Lung microvascular endothelial cell (primary cell): ENCODE measurements at places on chromosomes 6 and 20. TPM values are rescaled to one million over a fixed set of nuclear protein-coding genes. Genes with fewer than 3 reads are reported as not detected.

GJA10 gene
- total RNA-seq: not detected in 2 replicates

HSPA12B gene
- total RNA-seq: 8.7 and 9.9 TPM in 2 replicates

PRL gene
- not detected in 2 replicates for total RNA-seq

SEL1L2 gene
- total RNA-seq: not detected in 2 replicates

GRCh38 chr20:47330933-47331708 lies 25.4 kb downstream of the ZMYND8 start:
- no peak for DNase-seq

DNA sequence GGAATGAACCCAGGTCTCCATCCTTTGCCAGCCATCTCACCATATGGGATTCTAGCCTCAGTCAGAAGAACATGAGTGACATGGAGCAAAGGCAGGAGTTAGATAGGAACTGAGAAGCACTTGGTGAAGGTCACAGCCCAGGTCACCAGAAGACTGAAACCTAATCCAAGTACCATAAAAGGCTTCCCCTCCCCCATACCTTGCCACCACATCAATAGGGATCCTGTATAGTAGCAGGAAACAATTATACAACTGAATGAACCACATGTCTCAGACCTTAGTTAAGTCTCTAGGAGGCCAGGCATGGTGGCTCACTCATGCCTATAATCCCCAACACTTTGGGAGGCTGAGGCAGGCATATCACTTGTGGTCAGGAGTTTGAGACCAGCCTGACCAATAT lies 49.6 kb downstream of the KIZ start:
- no peak for DNase-seq

GRCh38 chr6:84809455-84809854 lies 45.1 kb upstream of the TBX18 start:
- DNase-seq: no peak

DNA sequence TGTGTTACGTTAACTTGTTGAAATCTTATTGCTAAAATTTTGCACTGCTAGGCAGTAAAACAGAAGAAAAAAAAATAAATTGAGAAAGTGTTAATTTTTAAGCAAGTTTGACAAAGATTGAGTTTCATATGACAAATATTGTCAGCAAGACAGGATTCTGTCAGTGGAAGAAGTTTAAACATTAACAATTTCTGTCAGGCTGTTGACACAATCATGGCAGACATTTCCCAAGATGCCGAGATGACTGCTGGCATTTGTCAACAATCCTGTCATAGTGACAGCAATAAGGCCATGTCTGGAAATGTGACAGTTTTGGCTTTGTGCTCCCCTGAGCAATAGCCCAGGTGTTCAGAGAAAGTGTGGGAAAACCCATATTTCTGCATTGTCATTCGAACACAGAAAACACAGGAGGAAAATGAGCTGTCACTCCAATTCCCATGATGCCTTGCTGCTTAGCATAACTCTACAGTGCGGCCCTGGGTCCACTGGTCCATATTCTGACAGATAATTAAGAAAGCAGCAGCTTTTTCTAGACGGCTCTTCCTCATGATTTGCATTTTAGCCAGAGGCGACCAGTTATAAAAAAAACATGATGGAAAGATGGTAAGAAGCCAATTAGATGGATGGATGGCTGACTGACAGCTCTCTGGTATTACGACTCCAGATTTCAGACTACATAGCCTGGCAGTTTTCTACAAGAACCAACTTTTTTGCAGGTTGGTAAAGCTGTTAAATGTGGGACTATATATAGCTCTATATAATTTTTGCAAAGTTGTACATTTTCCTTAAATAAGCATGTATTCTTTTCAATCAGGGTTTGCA lies 43.6 kb upstream of the DEFB112 start:
- no peak for DNase-seq

SCUBE3 gene
- total RNA-seq: 0.60 and 0.87 TPM in 2 replicates

- DNase-seq: no peak
Observed at GRCh38 chr20:18665135-18665534, 77.3 kb downstream of the DTD1 start.

DNA sequence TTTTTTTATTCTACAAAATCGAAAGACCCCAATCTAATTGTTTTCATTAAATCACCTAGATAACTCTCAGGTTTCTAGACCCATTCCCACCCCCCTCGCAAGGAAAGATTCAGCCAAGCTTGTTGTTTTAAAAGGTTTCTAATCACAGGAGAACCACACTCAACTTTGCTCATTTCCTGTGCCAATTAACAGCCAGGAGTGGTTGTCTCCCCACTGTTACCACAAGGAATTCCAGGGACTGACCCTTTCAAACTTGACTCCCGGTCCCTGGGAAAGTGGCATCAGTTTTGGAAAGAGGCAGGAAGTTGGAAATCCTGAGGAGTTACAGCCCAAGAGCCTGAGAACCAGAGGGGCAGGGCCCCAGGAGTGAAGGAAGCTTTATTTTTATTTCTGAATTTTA lies 561.3 kb upstream of the JAG1 start:
- peak; percentile 92 for DNase-seq

DNA sequence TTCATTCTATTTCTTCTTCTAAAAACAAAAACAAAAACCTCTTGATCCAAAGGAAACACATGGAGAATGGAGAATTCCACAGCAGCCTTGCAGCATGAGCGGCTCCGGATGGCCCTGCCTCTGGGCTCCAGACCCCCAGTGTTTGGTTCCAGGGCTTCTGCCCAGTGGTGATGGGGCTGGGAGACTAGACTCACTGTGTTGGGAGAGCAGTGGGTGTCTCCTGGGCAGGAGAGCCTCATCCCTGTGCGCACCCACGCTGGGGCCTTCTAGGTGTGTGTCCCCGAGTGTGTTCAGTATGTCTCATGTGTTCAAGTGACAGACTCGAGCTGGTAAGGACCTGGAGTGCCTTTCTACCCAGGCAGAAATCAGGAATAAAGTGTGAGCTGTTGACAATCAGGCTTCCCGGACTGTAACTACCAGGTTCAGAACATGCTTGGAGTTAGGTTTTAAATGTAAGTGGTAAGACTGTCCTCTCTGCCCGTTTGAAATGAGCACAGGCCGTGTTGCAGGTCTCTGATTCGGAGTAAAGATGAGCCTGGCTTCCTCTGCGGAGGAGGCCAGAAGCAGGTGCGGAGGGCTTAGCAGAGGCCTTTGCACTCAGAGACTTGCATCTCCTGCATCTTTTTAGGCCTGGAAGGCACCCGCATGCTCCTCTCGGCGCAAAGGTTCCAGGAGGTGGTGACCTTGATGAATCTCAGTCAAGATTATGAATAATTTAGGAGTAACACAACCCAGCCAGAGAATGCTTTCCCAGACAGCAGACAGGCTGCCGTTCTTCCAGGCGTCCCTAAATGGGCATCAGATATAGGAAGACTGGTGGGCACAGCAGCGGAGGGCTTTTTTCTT lies 253.6 kb downstream of the CDH26 start:
- no peak for DNase-seq

LATS1 gene
- 4.6 and 7.1 TPM in 2 replicates for total RNA-seq

GRCh38 chr6:47091886-47092668 lies 49.9 kb upstream of the ADGRF1 start:
- DNase-seq: no peak

- DNase-seq: no peak
Observed at GRCh38 chr20:32534661-32535240, 50.4 kb downstream of the NOL4L start.

GRCh38 chr20:15889061-15889460 lies 684.2 kb downstream of the KIF16B start:
- no peak for DNase-seq

TSBP1 gene
- not detected in 2 replicates for total RNA-seq

DNA sequence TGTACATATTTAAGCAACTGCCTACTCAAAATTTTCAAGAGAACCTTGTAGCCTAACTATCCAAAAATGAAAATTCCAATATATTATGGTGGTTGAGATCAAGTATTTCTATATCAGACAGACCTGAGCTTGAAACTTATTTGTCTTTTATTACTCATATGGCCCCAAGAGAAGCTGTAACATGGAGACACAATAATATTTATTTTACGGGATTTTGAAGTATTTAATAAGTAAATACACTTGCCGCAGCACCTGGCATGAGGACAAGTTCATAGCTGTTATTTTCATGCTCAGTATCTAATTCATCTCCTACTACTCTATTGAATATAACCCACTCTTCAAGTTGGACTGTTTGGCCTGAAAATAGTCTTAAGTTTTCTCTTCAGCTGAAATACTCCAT lies 28.0 kb downstream of the PTPRK start:
- peak; percentile 69 for DNase-seq

DNA sequence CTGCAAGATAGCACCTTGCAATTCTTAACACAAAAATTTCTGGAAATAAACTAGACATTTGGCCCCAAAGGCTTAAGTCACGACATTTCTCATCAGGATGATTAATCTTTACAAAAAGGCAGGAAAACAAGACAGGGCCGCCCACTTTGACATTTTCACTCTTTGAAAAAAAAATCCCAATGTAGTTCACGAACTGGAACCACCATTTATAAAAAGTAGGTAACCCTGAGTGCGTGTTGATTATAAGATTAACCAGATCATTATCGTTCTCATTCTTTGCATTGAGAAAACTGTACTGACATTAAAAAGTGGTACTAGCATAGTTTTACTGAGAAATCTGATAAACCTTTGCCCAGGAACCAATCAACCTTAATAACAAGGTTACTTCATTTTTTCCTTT lies 108.8 kb downstream of the HUS1B start:
- DNase-seq: no peak

DNAH8 gene
- under 0.01 TPM in 1 of 2 replicates, not detected in the other for total RNA-seq

DNA sequence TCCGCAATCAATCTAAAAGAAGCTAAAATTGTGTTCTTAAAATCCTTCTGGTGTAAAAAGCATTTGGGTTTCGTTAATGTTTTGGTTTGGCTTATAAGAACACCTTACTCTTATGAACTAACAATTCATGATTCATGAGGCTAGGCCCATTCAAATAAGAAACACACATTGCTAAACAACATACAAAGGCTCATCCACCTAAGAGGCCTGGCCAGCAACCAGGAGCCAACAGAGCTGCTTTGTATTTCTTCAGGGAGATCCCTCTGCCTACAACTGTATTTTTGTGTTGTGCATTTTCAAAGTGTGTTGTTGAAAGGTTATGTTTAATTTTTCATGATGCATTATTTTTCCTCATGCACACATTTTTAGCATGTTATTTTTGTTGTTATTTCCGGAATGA lies 98.6 kb downstream of the PTPRK start:
- no peak for DNase-seq

CD83 gene
- total RNA-seq: 1.7 and 4.6 TPM in 2 replicates

DNA sequence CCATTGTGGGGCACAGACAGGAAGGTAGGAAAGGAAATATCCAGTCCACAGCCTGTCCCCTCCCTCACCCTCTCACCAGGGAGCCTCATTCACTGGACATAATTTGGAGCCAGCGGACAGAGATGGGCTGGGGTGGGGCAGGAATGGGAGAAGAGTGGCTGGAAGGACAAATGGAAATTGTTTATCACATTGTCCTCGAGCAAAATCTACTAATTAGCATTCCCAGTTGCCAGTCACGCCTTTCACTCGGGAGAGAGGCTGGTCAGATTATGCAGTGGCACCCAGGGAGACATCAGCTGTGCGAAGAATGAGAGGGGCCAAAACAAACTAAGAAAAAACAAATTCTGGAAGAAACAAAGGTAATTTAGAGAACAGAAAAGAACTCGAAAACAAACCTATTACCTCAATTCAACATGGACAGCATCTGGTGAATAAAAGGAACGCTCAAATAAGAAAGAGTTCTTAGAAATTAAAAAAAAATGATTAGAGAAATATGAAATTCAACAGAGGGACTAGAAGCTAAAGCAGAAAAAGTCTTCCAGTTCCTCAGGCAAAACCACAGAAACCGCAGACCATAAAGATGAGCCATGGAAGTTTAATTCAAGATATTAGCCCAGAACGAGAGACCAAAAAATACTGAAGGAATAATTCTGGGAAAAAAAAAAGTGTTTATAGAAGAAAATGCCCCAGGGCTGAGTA lies 108.5 kb upstream of the RALGAPA2 start:
- no peak for DNase-seq

DNA sequence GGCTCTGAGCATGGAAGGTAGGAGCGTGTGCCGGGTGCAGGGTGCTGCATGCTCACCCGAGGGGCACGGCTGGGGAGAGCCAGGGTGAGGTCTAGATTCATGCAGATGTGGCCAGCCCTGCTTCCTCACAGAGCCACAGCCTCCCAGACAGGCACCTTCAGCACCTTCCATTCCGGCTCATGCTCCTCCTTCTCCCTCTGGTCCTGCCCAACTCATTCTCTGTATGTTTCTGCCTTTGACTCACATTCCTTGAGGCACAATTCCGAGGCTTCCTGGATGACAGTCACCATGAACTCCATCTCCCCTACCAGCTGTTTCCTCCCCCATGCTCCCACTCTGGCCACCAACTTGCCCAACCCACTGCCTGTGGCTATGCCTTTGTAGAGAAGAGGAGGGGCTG lies 35.4 kb downstream of the DACT2 start:
- no peak for DNase-seq

DNA sequence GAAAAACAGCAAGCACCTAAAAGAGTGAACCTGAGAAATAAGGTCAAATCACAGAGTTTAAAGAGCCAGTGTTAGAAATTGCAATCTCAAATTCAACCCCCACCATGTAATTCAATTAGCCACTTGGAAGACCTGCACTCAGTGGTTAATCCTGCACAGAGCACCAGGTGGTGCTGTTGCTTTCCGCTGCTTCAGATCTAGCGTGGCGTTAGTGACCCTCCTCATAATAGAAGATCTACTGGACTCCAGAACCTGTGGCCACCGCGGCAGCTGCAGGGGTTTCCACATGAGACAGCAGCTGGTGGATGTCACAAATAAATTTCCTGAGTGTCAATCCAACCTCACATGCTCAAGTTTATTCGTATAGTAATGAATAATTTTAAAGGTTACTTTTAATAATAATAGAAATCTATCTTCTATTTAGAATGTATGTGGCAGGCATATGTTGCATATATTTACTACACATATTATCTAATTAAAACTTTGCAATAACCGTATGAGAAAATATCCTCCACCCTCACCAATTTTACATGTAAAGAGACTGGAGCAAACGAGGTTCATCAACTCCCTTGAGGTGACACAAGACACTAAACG lies 84.4 kb downstream of the SYNE1 start:
- peak; percentile 90 for DNase-seq

RAET1E gene
- total RNA-seq: under 0.01 TPM in 1 of 2 replicates, not detected in the other

DNA sequence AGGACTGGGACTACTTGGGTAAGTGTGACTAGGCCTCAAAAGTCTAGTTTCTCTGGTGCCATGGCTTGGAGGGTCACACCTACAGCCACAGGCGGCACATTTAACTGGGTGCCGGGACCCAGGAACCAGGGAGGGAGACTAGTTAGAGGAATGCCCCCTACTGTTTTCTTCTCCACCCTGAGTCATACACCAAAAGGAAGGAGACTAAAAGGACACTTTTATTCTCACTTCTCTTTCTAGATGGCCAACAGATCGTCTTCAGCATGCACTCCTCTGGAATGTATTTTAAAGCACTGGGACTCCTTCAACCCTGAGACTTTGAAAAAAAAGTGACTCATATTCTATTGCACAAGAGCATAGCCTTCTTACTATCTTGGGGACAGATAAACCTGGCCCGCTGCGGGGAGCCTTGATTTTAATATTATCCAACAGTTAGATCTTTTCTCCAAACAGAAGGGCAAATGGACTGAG lies 33.4 kb downstream of the PLN start:
- no peak for DNase-seq

- DNase-seq: no peak
Observed at GRCh38 chr20:4702562-4703280, 19.0 kb upstream of the PRND start.

GRCh38 chr6:155635416-155635815 lies 179.8 kb upstream of the NOX3 start:
- no peak for DNase-seq

TPBG gene
- total RNA-seq: 2.2 and 3.4 TPM in 2 replicates

STK35 gene
- total RNA-seq: 9.6 and 12.5 TPM in 2 replicates

GRCh38 chr6:53282741-53283140 lies 66.0 kb downstream of the ELOVL5 start:
- peak; percentile 10 for DNase-seq
